ENCODE measurements at places on chromosomes 4 and X. TPM values are rescaled to one million over a fixed set of nuclear protein-coding genes. Genes with fewer than 3 reads are reported as not detected.

DNA sequence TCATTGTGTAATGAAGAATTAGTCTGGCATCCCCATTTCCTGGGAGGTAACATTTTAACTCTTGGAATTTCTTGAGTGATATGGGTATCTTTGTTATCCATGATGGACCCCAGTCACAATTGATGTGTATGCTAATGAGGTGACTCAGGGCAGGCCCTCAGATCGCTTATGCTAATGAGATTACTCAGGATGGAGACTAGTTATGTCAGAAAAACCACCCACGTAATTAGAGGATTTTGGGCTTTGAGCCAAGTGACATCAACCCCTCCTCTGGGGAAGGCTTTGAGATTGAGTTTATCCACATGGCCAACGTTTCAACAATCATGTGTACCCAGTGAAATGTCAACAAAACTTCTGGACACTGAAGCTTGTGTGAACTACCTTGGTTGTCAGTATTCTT lies 772.7 kb downstream of the STPG2 start:
- no peaks in the 10 kb centered on the region for H3K4me1 ChIP-seq
- no peak overlapping the region for H3K27ac ChIP-seq
- no peaks in the 10 kb centered on the region for H3K36me3 ChIP-seq
- DNase-seq = no peak

GRCh38 chr4:39642885-39643552 lies 4.4 kb upstream of the SMIM14 start:
- H3K4me3 ChIP-seq = no peak overlapping the region
- no peak overlapping the region for H3K27ac ChIP-seq
- no peaks in the 10 kb centered on the region for H3K27me3 ChIP-seq

Gene PNMA6A
- total RNA-seq = 0.45 TPM

Gene GRIA3
- not detected for total RNA-seq

- H3K4me1 ChIP-seq = peaks cover 21% of the 10 kb centered on the region
- peak; percentile 43 for DNase-seq
- H3K4me3 ChIP-seq = peak within 1 kb of the TSS; percentile 66
- no peak within 1 kb of the TSS for H3K27ac ChIP-seq
- H3K36me3 ChIP-seq = peaks cover 2% of the 10 kb centered on the region
Observed at GRCh38 chr4:89836897-89837384, at the start of gene SNCA. SNCA (minus strand) TSS chr4:89837161; CDS start chr4:89835667, 1,494 bp downstream.

Data from activated CD8-positive, alpha-beta memory T cell treated with anti-CD3 and anti-CD28 coated beads, Interleukin-2, amount 10 ng/mL, durations not matched to agents 7 days and 5 days (primary cell).